EL (cell line): ENCODE measurements at places on chromosomes 7 and 10.

DNA sequence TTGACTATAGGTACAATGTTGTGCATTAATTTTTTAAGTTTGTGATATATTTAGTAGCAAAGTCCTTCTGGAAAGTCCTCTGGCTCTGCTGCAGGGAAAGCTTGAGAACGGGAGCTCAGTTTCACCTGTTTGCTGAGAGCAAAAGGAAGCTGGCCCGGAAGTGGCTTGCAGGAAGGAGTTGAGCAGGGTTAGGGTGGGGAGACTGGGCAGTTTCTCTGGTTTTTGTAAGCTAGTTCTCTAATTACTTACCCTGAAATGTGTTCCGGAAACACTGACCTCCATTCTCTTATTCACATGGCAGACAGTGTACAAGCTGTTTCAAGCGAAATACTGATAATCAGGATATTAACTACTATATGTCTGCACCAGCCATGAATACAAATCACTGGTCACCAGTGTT, 22.3 kb downstream of the MAP3K8 start:
- DNase-seq, result no peak

DNA sequence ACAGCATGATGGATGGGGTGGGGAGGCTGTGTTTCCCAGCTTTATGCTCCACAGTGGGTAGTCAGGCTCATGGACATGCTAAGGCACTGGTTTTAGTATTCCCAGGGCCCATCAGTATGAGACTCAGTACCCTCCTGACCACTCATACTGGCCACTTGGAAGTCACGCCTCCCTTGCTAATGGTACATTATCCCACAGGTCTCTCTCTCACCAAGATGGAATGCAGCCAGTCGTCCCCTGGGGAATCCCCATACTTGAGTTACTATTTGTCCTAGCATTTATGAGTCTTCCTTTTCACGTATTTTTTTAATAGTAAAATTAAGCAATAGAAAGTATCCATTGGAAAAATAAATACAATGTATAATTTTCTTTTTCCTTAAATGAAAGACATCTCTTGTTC, 80.6 kb upstream of the TBX20 start:
- DNase-seq, result peak; percentile 62

GRCh38 chr10:26787362-26787761, 73.4 kb downstream of the ABI1 start:
- DNase-seq, result no peak

GRCh38 chr10:88489107-88489506, 94.0 kb downstream of the RNLS start:
- no peak for DNase-seq

DNA sequence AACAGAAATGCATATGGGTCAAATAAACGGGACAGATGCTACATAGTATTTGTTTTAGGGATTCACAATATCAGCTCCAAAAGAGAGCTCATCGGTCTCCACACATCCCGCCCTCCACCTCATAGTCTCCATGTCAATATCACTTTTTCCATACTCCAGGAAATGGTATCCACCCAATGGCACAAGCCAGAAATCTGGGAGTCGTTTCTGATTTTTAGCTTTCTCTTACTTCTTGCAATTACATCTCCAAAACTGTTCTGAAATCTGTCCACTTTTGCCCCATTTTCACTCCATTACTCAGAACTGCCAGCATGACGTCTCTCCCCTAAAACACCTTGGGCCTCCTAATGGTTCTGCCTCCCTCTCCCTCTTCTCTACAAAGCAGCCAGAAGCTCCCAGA, 47.4 kb upstream of the EZH2 start:
- DNase-seq, result no peak

- no peak for DNase-seq
Observed at GRCh38 chr7:55970978-55971377, 6.6 kb downstream of the NIPSNAP2 start.

GRCh38 chr7:138924501-138925225, 56.5 kb downstream of the KIAA1549 start:
- no peak for DNase-seq

DNA sequence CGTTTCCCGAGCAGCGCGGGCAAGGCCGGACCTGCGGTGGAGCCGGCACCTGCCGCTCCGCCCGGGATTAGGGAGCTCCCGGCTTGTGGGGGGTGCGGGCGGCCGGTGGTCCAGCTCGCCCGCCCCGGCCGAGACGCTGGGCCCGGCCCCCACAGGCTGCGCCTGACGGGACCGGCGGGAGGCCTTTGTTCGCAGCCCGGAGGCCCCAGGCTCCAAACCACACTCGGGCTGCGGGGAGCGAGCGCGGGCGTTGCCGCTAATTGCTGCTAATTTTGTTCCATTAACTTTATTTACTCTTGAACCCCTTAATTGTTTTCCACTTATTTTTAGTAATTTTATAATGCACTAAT, 9.6 kb downstream of the UNCX start:
- DNase-seq, result no peak

GRCh38 chr7:132869166-132869861, 212.6 kb downstream of the CHCHD3 start:
- peak; percentile 8 for DNase-seq

DNA sequence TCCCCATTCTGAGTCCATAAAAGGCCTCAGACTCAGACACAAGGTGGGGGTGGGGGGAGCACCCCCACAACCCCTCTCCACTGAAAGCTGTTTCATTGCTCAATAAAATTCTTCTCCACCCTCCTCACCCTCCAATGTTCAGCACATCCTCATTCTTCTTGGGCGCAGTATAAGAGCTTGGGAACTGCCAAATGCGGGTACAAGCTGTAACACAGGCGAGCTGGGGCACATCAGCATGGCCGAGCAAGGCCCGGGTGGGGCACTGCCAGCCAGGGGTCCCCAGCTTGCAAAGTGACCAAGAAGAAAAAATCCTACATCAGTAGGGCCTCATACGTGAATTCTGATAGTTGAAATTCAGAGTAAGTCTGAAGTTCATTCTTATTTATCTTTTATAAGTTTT, 50.1 kb downstream of the CACUL1 start:
- no peak for DNase-seq

DNA sequence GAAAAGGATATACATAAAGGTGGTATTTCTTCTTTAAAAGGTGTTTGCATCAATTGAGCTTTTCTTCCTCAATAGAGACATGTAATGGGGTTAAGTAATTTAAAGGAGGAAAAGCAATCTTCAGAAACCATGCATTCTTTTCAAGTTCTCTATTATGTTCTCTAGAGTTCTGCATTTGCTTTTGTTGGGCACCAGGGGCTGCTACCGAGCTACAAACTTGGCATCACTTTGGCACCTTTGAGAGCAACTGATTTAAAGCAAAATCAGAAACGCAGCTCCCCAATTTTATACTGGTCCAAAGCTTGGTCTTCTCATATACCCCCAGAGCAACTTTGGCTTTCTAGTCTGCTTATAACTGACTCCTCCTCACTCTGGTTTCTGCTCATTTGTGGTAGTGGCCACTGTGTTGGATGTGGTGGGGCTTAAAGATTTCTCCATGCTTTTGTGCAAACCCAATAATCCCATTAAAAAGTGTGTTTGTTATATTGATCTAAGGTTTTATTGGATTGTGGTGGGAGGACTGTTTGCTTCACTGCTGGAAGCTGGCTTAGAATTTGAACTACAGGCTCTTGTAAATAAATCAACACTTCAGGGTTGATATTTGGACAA, 712.1 kb downstream of the PHTF2 start:
- peak; percentile 61 for DNase-seq

- DNase-seq, result peak; percentile 56
Observed at GRCh38 chr7:16071246-16071857, 350.0 kb downstream of the CRPPA start.

DNA sequence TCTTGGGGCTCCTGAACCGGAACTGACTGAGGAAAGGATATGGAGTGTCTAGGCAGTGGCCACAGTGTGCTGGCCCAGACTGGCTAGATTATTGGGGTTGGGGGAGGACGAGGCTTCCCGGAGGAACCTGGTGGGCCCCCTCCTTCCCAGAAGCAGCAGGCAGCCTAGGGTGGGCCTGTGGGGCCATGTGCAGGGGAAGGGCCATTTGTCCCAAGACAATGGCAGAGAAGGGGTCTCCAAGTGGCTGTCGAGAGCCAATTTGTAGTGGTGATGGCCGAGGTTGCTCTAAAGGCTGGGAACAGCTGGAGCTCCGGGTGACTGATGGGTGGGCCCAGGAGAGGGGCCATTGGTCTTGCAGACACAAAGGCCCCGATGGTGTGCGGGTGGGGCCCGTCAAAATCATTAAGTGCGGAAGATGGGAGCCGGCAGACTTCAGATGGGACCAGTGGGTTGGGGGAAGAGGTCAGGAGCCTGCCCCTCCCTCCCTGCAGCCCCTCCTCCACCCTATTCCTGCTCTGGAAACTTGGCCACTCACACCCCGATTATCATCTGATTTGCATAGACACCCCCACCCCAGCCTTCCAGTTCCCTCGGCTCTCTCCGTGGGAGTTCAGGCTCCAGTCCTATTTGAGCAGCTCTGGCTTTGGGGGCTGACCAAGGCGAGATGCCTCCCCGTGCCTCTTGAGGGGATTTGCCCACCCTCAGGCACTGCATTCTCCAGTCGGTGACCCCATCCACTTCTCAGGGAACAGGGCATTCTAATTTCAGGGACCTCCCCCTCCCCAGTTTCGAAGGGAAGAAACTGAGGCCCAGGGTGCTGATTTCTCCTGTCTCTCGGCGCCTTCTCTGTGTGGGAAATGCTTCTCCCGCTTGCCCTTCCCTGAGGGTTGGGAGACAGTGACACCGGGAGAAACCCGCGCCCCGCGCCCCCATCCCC, 36.0 kb upstream of the PAX2 start:
- no peak for DNase-seq

DNA sequence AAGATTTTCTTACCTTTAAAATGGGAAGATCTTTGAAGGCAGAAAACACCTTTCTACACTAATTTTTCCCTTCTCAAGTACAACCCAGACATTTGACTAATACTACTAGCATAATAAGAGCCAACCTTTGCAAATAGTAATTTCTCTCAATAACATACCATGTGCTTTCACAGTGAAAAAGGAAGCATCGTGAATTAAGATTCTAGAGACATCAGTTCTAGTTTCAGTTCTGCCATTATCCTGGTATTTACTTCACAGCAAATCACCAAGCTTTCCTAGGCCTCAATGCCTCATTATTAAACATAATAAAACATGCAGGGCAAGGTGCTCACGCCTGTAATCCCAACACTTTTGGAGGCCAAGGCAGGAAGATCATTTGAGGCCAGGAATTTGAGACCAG, 24.9 kb downstream of the GSAP start:
- no peak for DNase-seq

GRCh38 chr7:70052691-70053090, 454.4 kb downstream of the AUTS2 start:
- DNase-seq, result no peak

GRCh38 chr10:49081547-49082275, 33.6 kb downstream of the VSTM4 start:
- DNase-seq, result no peak

DNA sequence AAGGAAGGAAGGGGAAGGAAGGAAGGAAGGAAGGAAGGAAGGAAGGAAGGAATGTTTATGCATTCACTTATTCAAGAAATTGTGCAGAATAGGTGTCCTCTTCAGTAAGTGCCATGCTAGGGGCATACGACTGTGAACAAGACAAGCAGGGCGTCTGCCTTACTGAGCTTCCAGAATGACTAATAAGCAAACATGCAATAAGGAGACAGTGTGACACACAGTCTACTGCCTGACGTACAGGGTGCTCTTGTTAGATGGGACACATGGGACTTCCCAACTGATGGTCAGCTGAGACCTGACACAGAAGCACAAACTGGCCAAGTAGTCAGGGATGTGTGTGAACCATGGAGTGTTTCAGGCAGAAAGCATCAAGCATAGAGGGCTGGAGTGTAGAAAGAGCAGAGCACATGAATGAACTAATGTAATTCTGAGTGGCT, 18.2 kb downstream of the DNAJC12 start:
- peak; percentile 34 for DNase-seq

GRCh38 chr10:14707481-14707880, 67.2 kb downstream of the FAM107B start:
- no peak for DNase-seq

DNA sequence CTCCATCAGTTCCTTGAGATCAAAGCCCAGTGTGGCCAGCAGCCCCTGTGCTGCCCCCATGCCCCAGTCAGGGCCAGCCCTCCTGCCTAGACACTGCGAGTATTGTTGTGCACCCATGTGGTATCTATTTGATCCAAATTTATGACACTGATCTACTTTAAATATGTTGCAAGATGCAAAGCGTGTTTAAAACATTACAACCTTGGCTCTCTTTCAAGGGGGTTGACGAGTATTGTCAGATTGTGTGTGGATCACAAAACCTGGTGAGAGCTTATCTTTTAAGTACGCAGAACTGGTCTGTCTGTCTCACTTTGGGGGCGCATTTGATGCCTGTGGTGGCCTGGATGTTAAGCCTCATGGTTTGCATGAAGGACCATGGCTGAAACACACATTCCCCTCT, 108.9 kb downstream of the COL13A1 start:
- DNase-seq, result no peak

DNA sequence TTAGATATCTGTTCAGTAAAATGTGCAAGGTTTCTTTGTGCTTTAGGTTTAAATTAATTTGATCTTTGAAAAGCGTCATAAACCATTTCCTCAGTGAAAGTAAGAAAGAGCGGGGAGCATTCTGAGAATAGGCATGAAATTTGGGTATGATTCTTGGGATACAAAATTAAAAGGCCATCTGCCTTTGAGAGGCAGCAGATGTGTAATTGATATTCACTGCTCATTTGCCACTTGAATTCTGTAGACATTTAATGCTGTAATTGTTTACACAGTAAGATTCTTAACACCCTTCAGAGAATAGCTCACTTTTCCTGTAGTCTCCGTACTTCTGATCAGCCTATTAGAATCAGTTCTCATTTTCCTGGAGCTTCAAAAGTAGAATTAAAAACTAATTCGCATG, 18.7 kb downstream of the FRMD4A start:
- no peak for DNase-seq

DNA sequence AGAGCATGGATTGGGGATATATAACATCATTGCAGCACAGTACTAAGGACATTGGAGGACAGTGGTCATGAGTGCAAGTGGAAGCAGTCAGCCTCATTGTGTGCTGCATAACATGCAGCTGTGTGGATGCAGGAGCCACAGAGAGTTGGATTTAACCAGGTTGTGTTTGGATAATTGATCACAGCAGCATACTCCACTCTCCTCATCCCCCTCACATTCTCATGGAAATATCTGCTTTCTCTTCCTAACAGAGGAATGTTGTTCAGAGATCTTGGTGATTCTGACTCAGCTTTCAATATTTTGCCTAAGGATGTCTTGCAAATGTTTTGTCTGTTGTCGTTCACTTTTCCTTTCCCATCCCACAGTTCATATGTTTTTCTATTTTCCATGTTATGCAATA, 31.8 kb upstream of the LSM8 start:
- DNase-seq, result no peak

- peak; percentile 98 for DNase-seq
Observed at GRCh38 chr7:66050990-66051448, 24.6 kb upstream of the ASL start.
